NCI-H69 (cell line): ENCODE measurements at places on chromosomes 2 and 18.

DNA sequence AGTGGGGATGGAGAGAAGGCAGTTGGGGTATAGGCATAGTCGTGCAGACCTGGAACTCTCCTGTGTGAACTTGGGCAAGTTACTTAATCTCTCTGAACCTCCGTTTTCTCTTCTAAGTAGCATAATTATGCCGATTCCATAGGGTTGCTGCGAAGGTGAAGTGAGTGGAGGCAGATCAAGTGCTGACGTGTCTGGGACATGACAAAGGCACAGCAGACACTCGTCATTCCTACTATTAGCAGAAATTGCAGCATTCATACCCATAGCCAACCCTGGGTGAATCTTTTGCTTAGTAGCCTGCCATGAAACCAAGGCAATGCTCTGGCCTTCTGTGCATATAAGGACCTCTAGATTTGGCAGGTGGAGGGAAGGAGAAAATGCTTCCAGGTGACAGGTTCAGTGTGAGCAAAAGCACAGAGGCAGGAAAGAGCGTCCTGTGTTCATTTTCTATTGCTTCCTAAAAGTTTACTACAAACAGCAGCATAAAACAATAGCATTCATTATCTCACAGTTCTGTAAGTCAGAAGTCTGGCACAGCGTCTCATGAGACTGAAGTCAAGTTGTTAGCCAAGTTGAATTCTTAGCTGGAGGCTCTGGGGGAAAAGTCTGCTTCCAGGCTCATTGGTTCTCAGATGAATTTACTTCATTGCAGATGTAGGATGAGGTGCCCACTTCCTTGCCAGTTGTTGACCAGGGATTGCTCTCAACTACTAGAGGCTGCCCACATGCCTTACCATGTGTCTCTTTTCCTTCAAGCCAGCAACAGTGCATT, 77.8 kb downstream of the CTIF start:
- DNase-seq = no peak

DNA sequence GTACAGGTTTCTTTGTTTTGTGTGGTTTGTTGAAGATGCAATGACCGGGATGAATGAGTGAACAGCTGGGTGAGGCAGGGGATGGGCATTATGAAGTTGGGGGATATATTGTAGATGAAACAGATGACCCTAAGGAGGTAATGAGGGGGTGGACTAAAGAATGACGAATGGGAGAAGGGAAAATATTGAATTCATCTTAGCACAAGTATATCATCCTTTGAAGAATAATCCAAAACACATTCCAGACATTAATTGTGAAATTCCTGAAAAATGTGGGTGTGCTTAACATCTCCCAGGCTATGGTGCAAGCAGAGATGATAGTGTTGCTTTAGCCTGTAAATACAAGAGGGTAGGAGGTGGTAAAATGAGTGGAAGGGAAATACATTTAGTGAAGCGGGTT, 5.8 kb downstream of the CRIM1 start:
- no peak for DNase-seq

- DNase-seq = peak; percentile 95
Observed at GRCh38 chr18:57446322-57446721, 11.1 kb downstream of the ONECUT2 start.

GRCh38 chr2:13545320-13545719, 828.6 kb downstream of the TRIB2 start:
- DNase-seq = no peak

DNA sequence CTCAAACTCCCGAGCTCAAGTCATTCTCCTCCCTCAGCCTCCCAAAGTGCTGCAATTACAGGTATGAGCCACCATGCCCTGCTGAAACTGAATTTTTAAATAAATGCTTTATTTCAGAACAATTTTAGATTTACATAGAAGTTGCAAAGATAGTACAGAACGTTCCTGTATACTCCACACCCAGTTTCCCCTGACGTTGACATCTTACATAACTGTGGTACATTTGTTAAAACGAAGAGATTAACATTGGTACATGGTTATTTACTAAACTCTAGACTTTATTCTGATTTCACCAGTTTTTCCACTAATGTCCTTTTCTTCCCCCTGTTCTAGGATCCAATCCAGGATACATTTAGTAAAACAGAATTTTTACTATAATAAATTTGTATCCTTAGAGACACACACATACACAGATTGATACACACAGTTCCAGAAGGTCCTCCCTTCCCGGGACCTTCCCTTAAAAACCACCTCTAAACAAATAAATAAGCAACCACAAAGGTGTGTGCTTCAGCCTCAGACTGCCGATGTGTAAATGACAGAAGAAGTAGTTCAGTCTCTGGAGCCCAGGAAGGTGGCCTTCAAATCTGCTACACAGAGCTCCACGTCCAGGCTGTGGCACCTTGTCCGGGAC, 6.9 kb downstream of the NEU2 start:
- no peak for DNase-seq

DNA sequence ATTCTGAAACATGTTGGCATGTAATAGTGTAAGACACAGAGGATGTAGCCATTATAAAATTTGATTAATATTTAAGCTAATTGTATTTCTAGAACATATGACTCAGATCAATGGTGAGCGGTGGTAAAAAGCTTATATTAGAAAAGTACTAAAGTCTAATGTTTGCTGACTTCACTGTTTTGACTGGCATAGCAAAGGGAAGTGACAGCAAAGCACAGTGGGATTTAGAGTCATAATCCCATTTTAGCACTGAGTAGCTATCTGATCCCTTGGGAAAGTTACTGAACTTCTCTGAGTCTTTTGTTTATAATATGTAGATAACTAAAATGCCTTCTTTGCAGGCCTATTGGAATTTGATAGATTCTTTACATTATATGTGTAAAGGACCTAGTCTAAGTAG, 60.4 kb downstream of the KIAA1328 start:
- DNase-seq = no peak

DNA sequence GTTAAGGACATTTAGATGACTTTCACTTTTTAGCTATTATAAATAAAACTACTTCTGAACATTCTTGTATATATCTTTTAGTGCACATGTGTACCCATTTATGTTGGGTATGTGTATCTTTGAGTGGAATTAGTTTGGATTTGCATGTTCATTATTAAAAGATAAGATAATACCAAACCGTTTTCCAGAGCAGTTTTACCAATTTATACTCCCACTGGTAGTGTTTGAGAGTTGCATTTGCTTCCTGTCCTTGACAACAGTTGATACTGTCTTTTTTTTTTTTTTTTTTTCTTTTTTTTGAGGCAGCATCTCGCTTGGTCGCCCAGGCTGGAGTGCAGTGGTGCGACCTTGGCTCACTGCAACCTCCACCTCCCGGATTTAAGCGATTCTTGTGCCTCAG, 23.3 kb downstream of the SLC30A6 start:
- no peak for DNase-seq

GRCh38 chr2:236503100-236503499, 66.5 kb upstream of the ACKR3 start:
- no peak for DNase-seq

DNA sequence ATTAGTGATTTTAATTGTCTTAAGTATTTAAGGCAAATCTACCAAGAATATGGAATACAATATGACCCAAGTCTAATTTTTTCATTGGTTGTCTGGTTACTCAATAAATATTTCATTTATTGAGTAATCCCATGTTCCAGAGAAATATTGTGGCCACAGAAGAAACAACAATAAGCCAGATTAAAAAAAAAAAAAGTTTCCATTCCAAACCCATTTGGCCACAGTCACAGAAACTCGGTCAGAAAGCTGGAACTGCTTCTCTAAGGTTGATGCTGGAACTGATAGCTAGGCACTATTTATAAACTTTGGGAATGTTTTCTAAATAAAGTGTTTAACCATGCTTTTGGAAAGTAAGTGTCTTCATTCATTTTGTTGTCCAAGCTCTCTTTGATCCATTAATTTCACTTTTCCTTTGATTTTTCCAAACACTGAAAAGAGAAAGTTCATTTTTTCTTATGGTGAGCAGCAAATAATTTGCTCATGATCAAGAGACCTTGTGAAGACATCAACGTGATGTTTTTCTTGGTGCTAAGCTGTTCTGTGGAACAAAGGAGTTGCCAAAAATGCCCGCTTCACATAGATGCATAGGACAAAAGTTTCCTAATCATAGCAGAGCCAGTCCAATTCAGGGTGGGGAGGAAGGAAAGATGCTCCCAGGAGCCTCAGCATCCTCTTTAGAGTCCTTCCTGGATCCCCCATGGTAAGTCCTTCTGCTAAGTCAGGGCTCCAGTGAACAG, 72.1 kb upstream of the CCBE1 start:
- DNase-seq = no peak

DNA sequence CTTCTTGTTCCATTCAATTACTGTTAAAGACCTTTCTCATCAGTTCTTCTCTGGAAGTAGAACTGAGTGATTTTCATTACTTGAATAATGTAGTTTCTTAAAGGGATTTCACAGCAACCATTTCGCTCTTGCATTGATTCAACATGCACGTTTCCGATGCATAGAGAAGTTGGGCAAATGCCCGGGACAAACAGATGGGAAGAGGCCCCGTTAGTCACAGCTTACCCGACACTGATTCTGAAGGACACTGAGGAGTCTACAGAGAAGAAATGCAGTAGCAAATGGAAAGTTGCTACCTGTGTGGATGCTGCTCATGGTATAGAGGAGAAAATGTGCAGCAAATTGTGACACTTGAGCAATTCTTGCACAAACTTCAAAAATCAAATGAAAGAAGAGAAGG, 32.3 kb upstream of the GCG start:
- DNase-seq = no peak

GRCh38 chr18:74234326-74235171, 57.2 kb downstream of the CYB5A start:
- no peak for DNase-seq

DNA sequence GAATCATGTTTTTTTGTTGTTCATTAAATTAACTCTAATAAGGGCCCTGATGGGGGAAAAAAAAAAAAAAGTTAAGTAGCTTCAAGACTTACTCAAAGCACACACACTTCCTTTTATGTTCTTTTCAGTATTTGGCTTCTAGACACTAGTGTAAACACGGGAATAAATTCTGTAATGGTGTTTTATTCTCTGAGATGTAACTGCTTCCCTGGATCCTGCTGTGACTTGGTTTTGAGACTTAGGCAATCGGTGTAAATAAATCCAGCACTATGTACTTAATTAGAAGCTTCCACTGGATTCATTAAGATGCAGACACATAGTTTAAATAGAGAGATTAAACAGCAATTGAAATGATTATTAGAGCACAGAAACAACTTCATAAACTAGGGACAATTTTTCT, 26.1 kb upstream of the AP1S3 start:
- DNase-seq = peak; percentile 45

GRCh38 chr18:8661754-8662559, 43.4 kb upstream of the MTCL1 start:
- peak; percentile 100 for DNase-seq

DNA sequence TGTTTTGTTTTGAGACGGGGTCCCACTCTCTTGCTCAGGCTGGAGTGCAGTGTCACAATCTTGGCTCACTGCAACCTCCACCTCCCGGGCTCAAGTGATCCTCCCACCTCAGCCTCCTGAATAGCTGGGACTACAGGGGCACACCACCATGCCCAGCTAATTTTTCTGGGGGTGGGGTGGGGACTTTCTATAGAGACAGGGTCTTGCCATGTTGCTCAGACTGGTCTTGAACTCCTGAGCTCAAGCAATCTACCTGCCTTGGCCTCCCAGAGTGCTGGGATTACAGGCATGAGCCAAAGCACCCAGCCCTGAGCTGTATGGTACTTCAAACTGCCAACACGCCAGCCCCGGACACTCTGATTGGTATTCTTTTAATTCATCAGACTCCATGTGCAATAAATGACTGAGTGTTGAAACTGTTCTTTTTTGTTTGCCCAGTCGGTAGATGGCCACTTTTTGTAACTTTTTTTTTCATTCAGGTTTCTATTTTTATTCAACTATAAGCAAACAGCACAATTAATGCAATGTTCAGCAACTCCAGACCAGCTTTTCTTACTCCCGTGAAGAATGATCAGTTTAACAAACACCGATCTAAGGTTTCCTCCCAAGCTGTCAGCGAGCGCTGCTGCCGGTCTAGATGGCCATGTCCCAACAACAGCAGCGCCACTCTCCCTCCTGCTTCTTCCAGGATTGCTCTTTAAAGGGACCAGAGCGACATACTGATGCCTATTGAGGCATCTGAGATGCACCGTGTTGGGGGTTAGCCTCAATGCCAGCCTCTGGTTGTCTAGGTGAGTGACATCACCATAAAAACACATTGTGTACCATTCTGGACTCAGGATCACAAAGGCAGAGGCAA, 12.5 kb upstream of the TGOLN2 start:
- peak; percentile 20 for DNase-seq

DNA sequence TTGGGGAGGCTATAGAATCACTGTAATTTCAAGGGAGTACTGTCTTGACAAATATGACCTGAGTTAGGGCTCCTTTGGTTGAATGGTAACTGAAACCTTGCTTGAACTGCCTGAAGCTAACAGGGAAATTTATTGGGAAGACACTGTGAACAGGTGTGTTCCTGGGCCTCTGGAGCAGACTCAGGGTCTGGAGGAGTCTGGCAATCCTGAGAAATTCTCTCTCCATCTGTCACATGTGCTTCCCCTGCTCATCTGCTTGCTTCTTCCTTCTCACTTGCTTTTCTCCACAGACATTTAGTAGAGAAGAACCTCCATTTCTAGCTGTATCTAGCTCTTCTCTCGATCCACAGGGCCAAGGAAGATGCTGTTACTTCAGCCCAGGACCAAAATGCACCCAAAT, 476.5 kb downstream of the LRP1B start:
- DNase-seq = peak; percentile 2

- DNase-seq = no peak
Observed at GRCh38 chr2:88844960-88845359, 153.5 kb downstream of the RPIA start.

GRCh38 chr2:59322005-59322404, 1080.9 kb upstream of the FANCL start:
- DNase-seq = no peak

GRCh38 chr2:238021327-238021726, 39.5 kb upstream of the SCLY start:
- no peak for DNase-seq

DNA sequence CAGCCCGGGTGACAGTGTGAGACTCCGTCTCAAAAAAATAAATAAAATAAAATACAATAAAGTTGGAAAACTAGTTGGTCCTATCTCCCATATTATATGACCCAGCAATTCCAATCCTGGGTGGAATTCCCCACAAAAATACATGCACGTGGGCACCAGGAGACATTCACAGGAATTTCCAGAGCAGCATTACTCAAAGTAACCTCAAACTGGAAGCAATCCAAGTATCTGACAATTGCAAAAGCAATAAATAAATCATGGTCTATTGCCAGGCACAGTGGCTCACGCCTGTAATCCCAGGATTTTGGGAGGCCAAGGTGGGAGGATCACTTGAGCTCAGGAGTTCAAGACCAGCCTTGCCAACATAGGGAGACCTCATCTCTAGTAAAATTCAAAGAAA, 101.2 kb upstream of the MAP4K4 start:
- peak; percentile 0 for DNase-seq

DNA sequence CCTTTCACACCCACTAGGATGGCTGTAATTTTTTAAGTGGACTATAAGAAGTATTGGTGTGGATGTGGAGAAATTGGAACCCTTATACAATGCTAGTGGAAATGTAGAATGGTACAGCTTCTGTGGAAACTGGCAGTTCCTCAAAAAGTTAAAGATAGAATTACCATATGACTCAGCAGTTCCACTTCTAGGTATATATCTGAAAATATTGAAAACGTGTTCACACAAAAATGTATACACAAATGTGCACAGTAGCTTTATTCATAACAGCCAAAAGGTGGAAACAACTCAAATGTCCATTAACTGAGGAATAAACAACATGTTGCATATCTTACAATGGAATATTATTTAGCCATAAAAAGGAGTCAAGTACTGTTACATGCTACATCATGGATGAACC, 17.7 kb downstream of the TANK start:
- no peak for DNase-seq
